Hepatocyte (in vitro differentiated cells): ENCODE measurements at places on chromosomes 12 and 14. TPM values are rescaled to one million over a fixed set of nuclear protein-coding genes. Genes with fewer than 3 reads are reported as not detected.

KERA gene
- 0.10 TPM in 1 of 2 replicates, not detected in the other for total RNA-seq

DNA sequence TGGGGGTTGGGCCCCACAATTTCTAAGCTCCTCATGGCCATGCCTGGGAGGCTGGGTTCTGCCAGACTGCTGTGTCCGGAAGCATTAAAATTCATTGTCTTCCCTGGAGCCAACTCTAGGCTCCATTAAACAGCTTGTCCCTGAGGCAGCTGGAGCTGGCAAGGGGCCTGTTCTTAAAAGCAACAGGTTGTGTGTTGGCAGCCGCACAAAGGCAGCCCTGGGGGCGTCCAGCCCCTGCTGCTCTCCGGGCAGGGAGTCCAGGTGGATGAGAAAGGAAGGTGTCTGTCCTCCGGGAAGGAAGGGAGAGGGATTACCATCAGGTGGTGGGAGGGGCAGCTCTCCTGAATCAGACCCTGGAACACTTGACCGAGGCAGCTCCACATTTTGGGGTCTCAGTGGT, 98.9 kb downstream of the CHST11 start:
- no peak for DNase-seq

DNA sequence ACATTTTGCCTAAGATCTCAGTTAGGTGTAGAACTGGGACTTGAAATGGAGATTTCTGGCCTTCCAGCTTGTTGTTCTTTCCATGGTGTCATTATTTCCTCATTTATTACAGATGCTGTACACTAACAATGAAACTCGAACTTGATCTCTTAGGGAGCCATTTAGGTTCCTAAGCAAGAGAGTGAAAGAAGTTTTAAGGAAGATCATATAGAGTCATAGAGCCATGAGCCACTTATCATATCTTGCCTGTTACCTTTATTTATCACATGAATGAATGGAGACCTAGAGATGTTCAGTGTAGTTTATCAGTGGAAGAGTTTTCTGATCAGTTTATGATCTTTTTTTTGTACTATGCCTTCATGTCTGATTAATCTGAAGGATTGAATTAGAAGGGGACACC, 9.9 kb downstream of the HELB start:
- DNase-seq = no peak

DNA sequence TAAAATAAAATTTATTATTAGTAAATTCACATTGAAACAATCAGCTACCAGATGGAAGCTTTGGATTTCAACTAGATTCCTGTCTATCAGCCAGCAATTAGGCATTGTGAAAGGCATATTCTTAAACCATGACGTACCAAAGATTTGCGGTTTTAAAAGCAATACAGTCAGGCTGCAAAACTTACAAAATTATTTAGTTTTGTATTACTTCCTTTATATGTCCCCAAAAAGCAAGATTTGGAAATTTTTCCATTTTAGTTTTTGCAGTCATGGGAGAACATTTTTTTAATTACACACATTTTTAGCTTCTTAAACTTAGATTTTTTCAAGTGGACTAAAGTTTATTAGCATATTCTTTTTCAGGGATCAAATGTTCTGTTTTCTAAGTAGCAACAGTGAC, 225.0 kb upstream of the KITLG start:
- no peak for DNase-seq

GRCh38 chr12:95395696-95396095, 78.3 kb upstream of the METAP2 start:
- no peak for DNase-seq

IL22 gene
- not detected in 2 replicates for total RNA-seq

DNA sequence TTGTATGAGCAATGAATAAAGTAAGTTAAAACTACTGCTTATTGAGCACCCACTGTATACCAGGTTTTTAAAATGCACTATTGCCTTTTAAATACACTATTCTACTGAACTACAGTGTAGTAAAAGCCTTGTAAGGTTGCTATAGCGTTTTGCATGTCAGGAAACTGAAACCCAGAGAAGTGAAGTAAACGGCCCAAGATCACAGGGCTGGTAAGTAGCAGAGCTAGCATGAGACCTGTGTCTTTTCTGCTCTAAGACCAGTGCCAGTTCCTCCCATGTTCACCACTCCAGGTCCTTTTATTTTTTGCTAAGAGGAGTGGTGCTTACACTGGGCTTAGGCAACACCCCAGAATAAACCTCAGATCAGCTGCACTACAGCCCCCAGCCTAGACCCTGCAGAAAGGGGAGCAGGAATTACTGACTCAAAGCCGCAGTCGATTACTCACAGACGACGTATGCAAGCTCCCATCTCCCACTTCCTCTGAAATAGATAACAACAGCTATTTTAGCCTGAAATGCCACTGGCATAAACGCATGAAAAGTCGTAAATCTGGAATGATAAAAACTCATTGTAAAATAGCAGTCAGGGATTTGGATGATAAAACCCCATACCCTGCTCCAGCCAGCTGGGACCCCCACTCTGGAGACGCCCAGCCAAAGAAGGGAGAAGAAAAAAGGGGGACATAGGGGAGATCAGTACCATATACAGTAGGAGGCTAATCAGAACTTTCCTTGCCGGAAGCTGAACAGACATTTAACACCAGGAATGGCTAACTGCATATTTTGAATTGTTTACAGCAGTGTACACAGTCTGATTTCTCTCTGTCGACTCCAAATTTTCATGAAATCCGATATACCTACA, 108.3 kb downstream of the NUAK1 start:
- peak; percentile 64 for DNase-seq

DNA sequence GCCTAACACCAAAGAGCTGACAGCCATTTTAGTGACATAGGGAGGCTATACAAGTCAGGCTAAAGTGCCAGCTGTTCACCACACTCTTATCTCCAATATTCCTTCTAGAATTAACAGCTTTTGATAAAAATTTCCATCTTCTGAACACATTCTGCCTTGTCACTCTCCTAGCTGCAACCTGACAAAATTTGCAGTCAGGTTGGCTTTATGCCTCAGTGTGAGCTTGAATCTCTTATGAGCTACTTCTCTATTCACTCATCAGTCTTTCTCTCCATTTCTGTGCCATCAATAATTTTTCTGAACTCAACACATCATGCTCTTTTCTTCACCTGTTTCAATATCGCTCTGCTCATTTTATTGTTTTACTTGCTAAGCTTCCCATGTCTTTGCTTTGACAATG, 50.2 kb downstream of the TMTC1 start:
- no peak for DNase-seq

PMEL gene
- 8.6 and 15.3 TPM in 2 replicates for total RNA-seq

UNG gene
- total RNA-seq = 35.7 and 40.4 TPM in 2 replicates

SALL2 gene
- total RNA-seq = 9.6 and 11.8 TPM in 2 replicates

DNA sequence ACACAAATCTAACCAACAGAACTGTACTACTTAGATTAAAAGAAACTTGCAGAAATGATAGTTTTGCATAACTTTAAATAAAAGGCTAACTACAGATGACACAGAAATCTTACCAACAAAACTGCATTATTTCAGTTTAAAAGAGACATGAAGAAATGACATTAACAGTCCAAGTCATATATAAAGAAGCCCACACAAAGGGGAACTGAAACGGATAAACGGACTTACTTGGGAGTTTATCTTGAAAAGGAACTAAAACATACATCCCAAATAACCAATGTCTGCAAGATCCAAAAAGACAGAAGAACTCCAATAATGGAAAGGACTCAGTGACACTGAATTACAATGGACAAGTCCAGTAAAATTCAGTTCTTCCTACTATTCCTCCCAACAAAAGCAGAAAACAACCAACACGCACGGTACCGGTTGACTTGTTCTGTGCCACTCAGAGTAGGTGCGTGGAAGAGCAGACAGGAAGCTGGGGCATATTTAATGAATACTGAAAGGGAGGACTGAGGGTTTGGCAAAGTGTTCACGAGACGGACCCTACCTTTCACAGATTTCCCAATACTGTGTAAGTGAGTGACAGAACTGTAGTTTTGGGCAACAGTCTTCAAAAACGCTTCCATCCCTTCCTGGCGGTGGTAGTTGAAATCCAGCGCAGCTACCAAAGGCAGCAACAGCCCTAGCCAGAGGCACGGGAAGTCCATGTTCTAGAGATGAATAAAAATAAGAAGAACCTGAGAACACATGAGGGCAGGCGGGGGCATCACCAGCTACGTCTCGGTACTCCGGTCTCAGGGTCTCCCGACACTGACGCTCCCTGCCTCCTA, 627 bp downstream of the CPM start:
- no peak for DNase-seq

GRCh38 chr12:31011746-31012566, 61.7 kb upstream of the DDX11 start:
- no peak for DNase-seq

- no peak for DNase-seq
These were observed 1.6 kb upstream of the PPP4R4 start for GRCh38 chr14:94172545-94172944.

- no peak for DNase-seq
These were observed 19.6 kb downstream of the NINJ2 start for GRCh38 chr12:643475-644302.

PIP4P1 gene
- 40.1 and 48.2 TPM in 2 replicates for total RNA-seq

GRCh38 chr12:47602949-47603558, 102.8 kb downstream of the RPAP3 start:
- no peak for DNase-seq

DNA sequence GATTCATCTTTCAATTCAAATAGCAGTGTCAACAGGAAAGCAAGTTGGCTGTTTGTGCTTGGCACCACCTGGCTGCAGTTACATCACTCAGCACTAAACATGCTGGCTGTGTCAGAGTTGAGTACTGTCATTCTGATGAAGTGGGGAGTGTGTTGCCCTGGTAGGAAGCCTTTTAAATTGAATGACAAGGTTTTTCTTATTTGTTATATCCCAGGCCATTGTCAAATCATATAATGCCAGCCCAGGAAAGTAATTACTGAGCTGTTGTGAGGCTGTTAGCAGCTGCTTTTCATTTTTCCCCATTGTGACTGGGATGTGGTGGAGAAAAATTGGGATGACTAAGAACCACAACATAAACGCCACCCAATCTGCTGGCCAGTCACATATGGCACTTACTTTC, 106.5 kb upstream of the PRKD1 start:
- no peak for DNase-seq

GRCh38 chr12:22083167-22083566, 37.1 kb downstream of the CMAS start:
- DNase-seq = no peak

AMDHD1 gene
- total RNA-seq = 2.1 and 3.5 TPM in 2 replicates

DNA sequence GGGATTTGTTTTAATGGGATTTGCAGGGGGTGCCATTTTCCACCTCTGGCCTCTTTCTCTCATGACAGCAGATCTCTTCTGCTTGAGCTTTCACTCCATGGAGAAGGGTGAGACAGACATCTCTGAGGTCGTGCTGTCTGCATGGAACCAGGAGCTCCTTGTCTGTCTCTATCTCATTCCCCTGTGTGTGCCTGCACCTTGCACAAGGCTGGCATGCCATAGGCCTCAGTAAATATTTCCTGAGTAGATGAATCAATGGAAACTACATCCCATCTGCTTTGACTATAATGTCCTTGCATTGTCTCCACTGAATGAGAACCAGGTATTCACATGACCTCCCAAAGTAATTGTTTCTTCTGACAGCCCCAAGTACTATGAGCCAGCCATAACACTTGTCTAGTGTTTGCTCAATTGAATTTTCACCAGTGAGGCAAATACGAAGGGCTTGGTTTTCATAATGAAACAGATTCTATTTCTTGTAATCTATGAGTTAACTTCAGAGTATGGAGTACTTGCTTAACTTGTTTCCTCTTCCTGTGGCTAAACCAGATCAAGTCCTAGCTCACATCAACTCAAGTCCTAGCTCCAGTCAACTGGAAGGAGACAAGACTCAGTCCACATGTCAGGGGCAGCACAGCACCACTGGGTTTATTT, 32.3 kb downstream of the KCNK13 start:
- no peak for DNase-seq

GRCh38 chr12:117986705-117987469, 18.1 kb upstream of the KSR2 start:
- no peak for DNase-seq

KRT7 gene
- 12.6 and 27.1 TPM in 2 replicates for total RNA-seq

DNA sequence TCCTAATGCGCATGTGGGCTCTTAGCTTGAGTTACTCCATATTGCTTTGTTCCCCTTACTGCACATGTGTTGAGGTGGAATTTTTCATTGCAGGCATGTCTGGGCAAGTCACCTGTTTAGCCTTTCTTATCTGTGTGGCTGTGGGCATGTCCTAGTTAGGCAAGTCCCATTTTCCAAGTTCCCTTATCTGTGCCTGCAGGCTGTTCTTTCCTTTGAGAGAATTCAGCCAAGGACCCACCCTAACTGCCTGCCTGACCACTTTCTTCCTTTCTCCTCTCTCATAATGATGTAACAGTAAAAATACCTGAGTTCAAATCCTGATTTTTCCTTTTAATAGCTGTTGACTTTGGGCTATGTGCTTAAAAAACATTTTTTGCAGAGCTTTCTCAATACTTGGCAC, 870.6 kb downstream of the NRXN3 start:
- no peak for DNase-seq

FOXG1 gene
- total RNA-seq = not detected in 2 replicates

MIPOL1 gene
- 12.2 and 16.6 TPM in 2 replicates for total RNA-seq

- peak; percentile 86 for DNase-seq
These were observed 185.6 kb downstream of the ZFP36L1 start for GRCh38 chr14:68607081-68607866.

DNA sequence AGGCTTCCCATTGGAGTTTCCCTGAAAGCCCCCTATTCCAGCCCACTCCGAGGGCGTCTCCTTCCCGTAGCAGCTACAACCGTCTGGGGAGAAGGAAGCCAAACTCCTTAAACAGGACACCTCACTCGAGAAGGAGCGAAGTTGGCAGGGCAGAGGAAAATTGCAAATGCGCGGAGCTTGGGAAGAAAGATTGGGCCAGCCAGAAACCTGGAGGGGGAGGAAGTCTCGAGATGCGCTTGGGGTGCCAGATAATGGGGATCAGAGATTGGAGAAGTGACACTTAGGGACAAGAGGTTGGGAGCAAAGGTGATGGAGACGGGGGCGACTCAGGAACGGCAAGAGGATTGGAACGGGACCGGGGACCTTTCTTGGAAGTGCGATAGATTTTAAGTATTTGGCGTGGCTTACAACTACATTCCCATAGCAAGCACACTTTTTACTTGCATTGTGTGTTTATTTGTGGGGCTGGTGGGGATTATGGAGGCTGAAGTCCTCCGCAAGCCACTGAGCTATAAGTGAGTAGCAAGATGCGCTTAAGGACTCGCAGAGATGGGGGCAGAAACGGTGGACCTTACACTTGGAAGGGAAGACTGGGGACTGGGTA, 926 bp downstream of the HRK start:
- DNase-seq = no peak

GRCh38 chr14:66850258-66850888, 338.9 kb upstream of the GARIN2 start:
- no peak for DNase-seq

GRCh38 chr12:119808441-119808840, 68.7 kb downstream of the CIT start:
- DNase-seq = no peak

GRCh38 chr12:73677520-73678291, 859.9 kb upstream of the ATXN7L3B start:
- no peak for DNase-seq

GRCh38 chr14:103713304-103714062, 1.8 kb downstream of the XRCC3 start:
- no peak for DNase-seq

GRCh38 chr12:66539431-66539830, 139.4 kb downstream of the GRIP1 start:
- DNase-seq = no peak
